ENCODE measurements at places on chromosomes 3 and 15.

GRCh38 chr3:155070932-155071387, 9.2 kb upstream of the MME start:
- DNase-seq, result no peak

GRCh38 chr3:101377796-101378195, 57.4 kb upstream of the IMPG2 start:
- DNase-seq, result no peak

- no peak for DNase-seq
These were observed 103.9 kb downstream of the RARB start for GRCh38 chr3:25531971-25532370.

DNA sequence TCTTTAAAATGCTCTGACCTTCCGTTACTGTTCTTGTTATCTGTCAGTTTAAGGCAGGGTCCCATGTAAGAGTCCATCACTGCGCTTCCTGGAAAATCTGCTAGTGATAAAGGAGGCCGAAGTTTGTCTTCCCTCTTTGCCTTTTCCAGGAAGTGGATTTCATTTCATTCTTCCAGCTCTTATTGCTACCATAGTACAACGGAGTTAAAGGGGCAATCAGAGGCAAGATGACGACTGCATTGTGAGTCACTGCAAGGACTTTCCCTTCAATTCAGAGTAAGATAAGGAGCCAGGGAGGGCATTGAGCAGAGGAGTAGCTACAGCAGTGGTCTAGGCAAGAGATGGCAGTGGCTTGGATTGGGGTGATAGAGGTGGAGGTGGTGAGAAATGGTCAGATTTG, 17.2 kb upstream of the DET1 start:
- DNase-seq, result no peak

GRCh38 chr3:128328546-128329458, 137.9 kb downstream of the DNAJB8 start:
- DNase-seq, result no peak

- no peak for DNase-seq
These were observed 2.6 kb upstream of the PIGZ start for GRCh38 chr3:196971094-196971698.

DNA sequence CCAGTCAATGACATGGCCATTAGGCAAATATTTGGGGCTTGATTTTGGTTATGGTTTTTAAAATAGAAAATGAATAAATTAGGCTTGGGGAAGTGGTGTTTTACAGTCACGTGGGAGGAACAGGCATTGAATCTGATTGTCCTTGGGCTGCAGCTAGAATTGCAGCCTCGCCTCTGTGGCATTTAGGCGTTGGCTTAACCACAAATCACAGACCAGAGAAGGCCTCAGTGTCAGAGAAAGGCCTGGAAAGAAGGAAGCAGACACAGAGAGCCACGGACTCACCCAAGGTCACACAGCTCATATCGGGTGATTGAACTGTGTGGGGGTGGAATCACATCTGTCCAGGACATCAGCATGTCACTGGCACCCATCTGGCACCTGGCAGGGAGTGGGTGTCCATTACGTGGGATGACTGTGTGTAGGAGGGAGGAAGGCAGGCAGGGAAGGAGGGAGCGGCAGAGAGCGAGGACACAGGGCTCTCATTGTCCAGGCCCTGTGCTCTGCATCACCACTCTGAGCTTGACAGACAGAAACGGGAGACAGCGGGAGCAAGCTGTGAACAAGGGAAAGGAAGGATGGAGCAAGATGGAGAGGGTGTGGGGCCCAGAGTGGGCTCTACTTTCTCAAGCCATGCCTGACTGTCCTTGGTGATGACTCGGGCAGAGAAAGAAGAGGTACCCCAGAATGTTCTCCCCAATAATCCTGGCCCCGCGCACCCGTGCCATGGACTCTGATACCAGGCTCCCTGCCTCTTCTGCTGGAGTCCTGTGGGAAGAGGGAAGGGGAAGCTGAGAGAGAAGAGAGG, 186.4 kb downstream of the FAM43A start:
- DNase-seq, result no peak

- peak; percentile 46 for DNase-seq
These were observed 9.7 kb upstream of the DCLK3 start for GRCh38 chr3:36774052-36774451.

DNA sequence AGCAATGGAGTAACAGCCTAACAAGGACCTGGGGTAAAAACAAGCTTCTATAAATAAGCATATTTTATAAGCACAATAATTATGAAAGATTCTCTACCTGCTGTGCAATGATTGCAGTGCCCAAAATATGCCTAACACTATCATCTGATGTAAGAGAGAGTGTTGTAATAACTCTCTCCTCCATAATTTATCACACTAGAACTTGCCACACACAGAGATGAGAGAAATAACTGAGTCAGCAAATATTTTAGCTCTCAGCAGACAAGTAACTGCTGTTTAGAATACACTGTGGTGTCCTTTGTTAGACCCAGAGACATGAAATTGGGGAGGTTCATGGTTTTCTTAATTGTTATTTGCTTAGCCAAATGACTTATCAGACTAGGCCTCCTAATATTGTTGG, 105.3 kb upstream of the ACP3 start:
- peak; percentile 66 for DNase-seq

DNA sequence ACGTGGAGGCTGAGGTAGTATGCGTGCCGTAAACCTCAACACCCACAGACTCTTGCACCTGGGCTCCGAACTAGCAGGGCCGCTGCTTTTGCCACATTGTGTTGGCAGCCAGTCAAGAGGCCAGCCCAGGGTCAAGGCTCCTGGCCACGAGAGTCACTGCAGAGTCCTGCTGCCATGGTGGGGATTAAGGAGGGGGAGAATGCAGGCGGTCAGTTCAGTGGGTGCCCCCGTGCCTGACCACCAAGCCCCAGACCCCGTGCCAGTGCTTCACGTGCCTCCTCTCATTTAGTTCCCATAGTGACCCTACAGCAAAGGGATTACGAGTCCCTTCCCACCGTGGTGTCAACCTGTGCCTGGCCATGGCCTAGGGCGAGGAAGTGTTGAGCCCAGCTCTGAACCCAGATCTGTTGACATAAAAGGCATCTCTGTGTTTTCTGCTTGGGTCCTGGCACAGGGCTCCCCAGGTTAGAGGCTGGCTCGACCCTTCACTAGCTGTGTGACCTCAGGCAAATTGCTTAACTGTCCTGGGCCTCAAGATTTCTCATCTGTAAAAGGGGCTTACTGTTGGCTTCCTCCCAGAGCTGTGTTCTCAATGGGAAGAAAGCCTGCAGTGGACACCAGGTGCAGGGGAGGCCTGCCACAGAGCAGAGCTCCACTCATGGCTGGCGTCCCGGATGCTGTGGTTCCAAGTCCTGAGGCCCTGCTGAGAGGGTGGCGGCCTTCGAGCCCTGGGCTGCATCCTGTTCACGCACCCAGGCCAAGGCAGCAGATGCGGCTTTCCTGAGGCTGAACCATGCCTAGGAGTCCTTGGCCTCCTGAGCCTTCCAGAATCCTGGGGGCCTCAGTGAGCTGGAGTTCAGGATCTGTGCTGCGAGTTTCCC, 32.8 kb downstream of the FBLN2 start:
- no peak for DNase-seq

- no peak for DNase-seq
These were observed 24.9 kb downstream of the SIAH2 start for GRCh38 chr3:150737874-150738679.

DNA sequence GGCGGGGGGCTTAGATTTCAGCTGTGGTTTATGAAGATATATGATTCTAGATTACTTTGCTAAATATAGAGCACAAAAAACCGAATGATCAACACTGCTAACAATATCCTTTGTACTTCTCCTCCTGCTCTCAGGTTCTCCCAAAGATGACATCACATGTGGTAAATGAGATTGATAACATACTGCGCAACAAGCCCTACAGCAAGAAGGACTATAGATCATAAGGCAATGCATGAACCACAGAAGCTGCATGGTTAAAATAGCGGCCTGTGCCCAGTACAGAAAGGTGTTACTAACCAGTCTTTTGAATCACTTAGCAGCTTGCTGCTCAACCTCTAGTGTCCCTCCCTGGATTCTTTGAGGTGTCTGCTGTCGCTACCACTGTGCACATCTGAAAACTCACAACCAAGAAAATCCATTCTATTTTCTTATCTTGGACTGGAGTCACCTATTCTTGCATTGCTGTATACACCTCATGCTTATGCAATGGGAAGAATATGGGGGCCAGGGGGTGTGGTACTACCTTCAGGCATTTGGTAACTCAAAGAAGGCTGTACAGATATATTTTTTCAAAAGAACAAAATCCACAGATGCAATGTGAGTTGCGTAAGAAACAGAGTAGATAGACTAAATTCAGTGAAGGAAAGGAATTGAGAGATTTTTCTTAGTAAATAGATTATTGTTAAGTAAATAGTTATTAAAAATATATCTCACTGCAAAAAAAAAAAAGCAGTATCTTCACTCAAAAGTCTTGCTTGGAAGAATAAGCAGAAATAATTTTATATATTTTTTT, 18.2 kb downstream of the SSR3 start:
- DNase-seq, result no peak

DNA sequence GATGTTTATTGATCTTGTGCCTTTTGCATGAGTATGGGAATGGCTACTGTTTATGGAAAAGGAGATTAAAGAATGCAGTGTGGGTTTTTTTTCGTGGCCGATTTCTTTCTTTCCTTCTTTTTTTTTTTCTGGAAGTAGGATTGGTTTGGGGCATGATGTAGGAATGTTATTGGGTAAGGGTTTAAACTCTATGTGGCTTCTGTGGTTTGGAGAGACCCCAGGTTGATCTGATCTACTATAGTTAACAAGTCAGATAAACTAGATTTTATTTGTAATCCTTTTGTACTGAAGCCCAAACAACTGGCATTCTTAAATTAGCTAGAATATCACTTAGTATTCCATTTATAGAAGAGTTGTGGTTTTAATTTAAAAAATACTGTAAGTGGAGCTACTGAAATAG, 304.8 kb downstream of the LPP start:
- DNase-seq, result no peak

- DNase-seq, result peak; percentile 20
These were observed 16.7 kb upstream of the ZNF280D start for GRCh38 chr15:56749982-56750381.

GRCh38 chr15:78033864-78034263, 43.6 kb downstream of the TBC1D2B start:
- DNase-seq, result peak; percentile 52

DNA sequence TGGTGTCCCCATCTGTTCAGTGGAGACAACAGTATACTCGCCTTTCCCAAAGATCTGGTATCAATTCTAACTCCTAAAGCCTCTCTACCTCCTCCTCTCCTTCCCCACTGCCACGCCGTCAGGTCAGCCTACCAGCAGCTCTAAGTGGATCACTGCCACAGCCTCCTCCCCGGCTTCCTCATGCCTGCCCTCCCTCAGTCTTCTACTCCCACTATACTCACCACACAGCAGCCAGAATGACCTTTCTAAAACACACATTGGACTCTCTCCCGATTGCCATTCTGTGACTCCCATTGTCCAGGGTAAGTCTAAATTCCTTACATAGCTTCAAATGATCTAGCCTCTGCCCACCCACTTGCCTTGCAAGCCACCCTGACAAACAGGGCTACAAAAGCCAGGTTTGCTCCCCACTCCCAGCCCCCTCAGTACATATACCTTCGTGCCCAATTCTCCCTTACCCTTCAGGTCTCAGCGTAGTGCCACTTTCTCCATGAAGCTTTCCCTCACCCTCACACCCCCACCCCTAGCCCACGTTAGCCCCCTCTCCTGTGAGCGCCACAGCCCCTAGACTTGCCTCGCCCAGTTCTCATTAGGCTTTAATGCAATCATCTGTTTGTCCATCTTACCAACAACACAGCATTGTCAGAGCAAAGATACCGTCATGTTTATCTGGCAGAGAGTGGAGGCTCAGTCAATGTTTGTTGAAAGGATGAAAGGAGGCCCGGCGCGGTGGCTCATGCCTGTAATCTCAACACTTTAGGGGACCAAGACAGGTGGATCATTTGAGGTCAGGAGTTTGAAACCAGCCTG, 9.5 kb upstream of the SEMA7A start:
- DNase-seq, result no peak

DNA sequence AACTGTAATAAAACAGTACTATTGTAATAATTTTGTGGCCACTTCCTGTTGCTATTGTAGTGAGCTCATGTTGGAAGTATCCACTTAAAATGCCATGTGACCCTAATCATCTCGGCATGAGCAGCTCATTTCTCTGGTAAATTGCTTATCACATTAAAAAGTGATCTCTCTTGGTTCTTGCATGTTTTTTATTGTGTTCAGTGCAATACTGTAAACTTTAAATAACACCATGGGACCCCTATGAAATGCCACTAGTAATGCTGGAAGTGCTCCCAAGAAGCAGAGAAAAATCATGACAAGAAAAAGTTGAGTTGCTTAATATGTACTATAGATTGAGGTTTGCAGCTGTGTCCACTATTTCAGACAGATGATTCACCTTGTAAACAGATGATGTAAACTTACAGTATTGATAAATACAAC, 45.6 kb downstream of the NMD3 start:
- peak; percentile 93 for DNase-seq

DNA sequence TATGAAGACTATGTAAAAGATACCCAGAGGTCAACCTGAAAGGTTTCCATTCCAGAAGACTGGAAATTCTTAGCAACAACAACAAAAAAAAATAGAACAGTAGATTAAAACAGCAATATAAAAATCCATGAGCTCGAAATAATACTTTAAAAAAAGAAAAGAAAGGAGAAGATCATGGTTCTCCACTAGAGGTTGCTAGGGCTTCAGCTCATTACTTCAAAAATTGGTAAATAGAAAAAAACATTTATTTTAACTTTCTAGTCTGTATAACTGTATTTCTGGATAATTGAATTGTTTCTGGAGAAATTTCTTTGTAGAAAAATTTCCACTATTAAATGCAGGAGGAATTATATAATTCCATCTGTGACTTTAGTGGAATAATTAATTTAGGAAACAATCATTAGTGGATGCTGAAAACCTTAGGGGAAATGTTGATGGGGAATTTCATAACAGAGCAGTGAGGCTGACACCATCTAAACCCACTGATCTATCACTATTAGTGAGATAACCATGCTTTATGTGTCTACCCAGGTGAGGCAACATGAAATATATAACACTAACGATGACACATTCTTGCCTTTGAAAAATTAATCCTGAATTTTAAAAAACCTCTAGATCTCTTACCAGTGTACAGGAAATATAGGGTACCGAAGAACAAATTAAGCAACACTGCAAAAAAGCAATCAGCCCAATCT, 62.5 kb upstream of the SNRK start:
- no peak for DNase-seq

- no peak for DNase-seq
These were observed 5.3 kb downstream of the PDIA5 start for GRCh38 chr3:123072152-123072551.

GRCh38 chr3:147736226-147736625, 327.1 kb downstream of the ZIC1 start:
- no peak for DNase-seq

DNA sequence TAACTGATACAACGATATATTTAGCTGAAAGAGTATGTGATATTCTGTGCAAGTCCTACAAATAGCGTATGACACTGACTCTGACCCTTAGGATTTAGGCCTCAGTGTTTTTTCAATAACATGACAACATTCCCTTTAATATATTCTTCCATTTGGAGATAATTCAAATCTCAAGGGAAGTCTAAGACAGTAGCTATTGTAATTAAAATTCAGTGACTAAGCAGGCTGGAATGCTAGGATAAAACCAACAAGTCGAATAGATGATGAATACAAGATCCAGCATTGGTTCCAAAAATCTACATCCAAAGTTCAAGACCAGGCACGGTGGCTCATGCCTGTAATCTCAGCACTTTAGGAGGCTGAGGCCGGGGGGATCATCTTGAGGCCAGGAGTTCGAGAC, 56.2 kb downstream of the QTRT2 start:
- DNase-seq, result no peak

Data from lung (tissue), 17 donors.